NCI-H1436 (cell line): ENCODE measurements at places on chromosomes 3 and 15.
A peak's percentile ranks its signal among the peaks of the same experiment; 100 is the strongest.

DNA sequence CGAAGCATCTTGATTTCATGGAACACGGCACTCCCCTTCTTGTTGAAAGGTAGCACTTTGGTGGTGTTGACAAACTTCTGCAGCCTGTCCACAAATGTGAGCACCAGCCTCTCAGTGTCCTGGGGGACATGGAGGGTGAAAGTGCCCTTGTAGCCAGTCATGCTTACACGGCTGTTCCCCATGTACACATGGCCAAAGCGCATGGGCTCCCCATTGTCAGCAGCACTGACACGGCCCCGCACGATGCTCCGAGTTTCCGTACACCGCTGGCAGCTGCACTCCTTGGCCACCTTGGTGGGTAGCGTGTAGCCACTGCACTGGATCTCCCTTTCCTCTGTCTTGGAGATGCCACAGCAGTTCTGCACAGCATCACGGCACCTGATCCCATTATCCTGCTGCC, 12.7 kb downstream of the CILP start:
- no peak for DNase-seq

GRCh38 chr3:127041933-127042332, 59.0 kb downstream of the PLXNA1 start:
- DNase-seq: no peak

GRCh38 chr3:197555281-197556261, at the start of gene BDH1:
BDH1 (minus strand) TSS chr3:197555968; CDS start chr3:197546443, 9,525 bp downstream.
- DNase-seq: peak; percentile 71

DNA sequence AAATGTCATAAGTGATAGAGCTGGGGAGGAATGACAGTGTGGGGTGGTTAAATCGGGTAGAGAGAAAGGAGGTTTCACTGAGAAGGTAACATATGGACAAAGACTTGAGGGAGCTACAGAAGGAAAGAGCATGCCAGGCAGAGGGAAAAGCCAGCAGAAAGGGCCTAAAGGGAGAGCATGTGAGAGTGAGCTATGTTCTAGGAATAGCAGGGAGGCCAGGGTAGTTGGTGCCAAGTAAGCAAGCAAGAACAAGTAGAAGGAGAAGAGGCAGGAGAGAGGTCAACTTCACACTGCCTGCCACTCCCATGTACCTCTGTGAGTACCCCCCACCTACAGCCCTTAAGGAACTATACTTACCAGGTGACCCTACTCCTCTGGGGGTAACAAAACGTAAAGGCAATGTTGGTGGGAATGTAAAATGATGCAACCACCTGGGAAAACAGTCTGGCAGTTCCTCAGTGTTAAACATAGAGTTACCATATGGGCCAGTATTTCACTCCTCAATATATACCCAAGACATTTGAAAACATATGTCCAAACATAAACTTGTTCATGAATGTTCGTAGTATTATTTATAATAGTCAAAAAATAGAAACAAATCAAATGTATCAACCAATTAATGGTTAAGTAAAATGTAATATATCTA, 67.6 kb downstream of the SFMBT1 start:
- no peak for DNase-seq

DNA sequence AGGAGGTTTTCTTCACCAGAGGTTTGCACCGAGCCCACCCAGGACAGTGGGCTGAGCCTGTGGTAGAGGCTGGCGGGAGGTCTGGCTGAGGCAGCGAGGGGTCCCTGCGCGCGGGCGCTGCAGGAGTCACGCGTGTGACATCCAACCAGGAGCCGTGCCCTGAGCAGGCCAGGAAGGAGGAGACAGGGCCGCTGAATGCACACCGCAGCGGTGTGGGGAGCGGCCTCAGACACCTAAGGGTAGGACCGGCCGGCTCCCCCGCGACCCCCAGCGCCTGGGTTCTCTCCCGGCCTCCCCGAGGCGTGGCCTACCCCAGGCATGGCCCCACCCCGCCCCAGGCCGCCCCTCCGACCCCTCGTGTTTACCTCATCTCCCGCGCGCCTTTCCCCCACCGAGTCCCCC, 412 bp downstream of the SLC41A3 start:
- DNase-seq: peak; percentile 75

- DNase-seq: no peak
Measured at GRCh38 chr3:159356606-159357005, 554.8 kb downstream of the MFSD1 start.

DNA sequence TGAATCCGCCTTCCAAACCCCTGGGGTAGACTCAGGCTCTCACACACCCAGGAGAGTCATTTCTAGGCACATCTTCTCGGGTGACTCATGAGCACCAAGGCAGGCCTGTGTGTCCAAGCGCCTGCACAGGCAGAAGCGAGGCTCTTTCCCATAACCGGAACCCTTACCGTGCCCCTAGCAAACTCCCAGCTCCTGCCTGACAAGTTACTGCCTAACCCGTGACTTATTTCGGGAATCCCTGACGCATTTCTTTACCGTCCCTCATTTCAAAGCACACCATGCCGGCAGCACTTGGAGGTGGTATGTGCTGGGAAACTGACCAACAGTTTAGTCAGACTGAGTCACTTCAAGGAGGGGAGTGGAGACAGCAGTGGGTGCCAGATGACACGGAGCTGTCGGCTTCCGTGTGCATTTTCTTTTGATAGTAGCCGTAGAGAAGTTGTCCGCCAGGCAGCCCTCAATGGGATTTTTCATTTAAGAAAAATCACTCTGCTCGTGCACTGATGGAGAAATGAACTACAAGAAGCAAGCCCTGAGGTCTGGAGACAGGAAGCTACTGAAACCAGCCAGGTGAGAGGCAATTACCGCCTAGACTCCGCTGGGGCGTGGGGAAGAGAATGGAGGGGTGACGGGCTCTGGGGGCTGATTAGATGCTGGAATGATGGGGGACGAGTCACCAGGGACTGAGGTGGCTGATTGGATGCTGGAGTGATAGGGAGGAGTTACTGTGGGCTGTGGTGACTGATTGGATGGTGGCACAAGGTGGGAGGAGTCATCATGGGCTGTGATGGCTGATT, 17.3 kb upstream of the HRH1 start:
- DNase-seq: no peak

- DNase-seq: no peak
Measured at GRCh38 chr3:12279591-12280326, 9.1 kb upstream of the PPARG start.

- DNase-seq: no peak
Measured at GRCh38 chr3:27535809-27536392, 51.7 kb upstream of the SLC4A7 start.

DNA sequence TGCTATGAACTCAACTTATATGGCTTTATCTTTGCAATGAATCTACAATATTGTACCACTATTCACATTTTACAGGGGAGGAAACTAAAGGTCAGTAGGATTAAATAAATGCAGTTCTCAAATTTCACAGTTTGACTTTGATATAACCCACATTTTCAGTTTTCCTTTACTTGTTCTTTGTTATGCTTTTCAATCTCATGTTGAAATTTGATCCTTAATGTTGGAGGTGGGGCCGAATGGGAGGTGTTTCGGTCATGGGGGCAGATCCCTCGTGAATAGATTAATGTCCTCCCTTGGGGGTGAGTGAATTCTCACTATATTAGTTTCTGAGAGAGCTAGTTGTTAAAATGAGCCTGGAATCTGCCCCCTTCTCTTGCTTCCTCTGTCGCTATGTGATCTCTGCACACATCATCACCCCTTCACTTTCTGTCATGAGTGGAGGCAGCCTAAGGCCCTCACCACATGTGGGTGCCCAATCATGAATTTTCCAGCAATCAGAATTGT, 44.7 kb downstream of the CD200 start:
- no peak for DNase-seq

DNA sequence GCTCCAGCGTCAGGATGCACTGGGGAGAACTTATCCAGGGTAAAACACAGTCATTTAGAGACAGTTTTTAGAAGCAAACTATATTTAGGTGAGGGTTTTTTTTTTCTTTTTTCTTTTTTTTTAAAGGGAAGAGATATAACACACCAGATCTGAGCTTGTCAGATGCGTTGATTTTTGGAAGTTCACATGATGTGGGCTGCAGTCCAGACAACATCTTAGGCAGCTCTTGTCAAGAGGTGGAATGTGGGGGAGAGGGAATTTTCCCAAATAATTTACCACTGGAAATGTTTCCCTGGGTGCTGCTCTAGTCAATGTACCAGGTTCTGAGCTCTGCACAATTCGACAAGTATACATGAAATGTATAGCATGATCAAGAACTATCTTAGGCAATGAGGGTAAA, 93.3 kb downstream of the OXNAD1 start:
- DNase-seq: no peak

DNA sequence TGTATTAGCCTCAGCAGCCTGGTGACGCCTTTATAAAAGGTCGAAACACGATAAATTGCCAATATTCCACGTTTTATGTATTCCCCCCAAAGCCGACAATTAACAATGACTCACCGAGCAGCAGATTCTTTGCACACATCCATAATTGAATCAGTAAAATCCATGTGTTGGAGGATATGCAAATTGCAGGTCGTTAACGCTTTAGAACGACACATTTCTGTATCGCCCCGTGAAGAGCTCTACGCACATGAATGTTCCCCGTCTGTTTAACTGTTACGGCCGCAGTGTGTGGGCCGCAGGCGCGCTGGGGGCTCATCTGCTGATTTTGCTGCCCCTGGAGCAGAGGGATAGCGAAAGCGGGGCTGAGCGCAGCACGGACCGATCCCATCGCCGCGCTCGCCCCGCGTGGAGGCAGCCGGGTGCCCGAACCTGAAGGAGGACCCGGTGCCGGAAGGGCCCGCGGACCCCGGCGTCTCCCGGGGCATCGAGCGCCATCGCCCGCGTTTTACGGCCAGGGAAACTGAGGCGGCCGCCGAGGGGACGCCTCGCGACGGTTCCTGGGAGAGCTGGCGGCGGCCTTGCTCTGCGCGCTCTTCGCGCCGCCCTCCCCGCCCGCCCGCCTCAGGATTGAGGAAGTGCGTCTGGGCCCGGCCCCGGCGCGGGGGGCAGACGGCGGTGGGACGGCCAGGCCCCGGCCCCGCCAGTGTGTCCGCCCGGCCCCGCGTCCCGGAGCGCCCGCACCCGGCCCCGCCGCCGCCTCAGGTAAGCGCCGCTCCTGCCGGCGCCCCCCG, at the start of gene LRRK1:
LRRK1 (plus strand) TSS at position 668 of the 791 bp plus-strand sequence. CDS start 5,276 bp downstream, outside the sequence.
- DNase-seq: no peak

DNA sequence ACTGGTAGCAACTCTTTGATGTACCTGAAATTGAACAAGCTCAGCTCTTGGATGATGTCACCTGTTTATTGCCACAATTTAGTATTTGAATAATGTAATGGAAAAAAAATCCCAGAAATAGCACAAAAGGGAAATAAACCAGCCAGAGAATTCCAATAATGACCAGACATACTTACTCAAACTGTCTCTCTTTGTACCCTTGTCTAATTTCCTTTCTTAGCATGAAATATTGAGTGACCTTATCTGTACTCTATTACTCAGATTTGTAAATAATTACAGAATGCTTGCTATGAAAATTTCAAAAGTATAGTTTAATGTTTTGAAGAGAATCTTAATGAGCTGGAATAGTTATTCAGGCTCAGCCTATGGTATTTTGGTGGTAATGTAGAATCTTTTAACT, 555.4 kb upstream of the SGO1 start:
- no peak for DNase-seq

DNA sequence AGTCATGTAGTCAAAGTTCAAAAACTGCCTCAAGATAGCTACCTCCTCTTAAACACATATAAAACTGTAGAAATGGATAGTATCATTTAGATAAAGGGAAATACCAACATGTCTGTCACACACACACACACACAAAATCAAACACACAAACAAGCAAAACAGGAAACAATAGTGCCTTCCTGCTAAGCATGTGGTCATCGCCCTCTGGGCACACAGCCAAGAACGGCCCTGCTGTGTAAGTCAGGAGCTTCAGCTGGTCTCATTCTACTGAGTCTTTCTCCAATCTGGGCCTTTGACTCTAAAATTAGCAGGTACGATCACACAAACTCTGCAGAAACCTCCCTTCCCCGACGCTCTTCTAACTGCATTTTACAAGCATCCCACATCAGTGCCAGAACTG, 272.2 kb upstream of the CHRNA7 start:
- no peak for DNase-seq

- no peak for DNase-seq
Measured at GRCh38 chr3:14602804-14603644, 48.5 kb upstream of the CCDC174 start.

DNA sequence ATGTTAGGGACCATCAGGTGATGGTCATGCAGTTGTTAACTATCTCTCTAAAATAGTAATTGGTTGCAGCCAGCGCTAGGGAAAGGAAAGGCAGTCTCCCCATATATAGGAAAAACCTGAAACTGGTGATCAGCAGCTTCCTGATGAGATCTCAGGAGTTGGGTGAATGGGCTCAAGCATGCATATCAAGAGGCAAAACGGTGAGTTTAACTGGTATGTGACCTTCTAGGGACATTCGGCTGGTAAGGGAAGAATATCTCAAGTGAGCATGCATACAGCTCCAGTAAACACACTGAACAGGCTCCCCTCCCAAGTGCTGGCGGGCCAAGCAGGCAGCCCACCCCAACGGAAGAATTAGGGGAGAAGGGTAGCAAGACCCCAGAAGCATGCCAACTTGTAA, 49.3 kb upstream of the ROBO2 start:
- no peak for DNase-seq

DNA sequence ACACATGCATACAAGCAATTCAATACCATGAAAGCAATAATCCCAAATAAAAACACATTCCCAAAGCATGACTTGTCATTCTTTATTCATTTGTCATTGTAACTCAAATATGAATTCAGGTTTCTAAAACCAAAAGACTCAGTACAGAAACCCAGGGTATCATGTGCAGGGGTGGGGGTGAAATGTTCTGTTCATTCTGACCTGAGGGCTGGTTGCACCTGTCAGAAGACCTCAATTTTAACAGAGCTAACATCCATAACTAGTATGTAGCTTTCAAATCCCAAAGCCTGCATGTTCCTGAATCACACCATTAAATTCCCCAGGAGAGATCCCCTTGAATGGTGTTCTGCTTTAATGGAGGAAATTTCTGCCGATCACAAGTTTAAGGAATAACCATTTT, 738.7 kb downstream of the MCTP2 start:
- no peak for DNase-seq

GRCh38 chr3:127694467-127695215, 21.9 kb downstream of the ABTB1 start:
- DNase-seq: peak; percentile 64

DNA sequence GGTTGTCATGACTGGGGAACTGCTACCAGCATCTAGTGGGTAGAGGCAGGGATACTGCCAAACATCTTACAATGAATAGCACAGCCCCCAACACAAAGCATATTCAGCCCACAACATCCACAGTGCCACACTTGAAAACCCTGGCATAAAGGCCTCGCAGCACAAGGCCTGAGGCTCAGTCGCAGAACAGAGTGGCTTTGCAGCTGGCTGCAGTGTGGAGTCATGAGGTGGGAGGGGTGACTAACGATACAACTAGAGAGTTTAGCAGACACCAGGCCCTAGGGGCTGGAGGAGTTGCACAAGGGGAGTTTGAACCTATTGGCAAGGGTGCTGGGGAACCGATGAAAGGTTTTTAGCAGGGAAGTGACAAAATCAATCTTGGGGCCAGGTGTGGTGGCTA, 32.1 kb downstream of the GRK7 start:
- no peak for DNase-seq

DNA sequence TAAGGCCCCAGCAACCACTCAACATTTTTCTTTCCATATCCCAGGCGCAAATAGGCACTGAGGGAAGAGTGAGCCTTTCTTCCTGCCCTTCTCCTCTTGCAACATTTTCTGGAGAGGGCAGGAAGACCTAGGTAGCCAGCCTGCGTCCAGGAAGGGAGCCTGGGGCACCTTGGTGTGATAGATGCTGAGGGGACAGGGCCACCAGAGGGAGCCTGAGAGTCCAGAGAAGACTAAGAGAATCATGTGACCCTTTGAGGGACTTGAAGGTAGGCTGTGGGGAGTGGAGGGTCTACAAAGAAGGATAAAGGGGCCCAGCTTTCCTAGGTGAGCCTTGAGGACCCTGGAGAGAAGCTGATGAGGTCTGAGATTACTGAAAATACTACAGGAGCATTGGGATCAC, 346.6 kb downstream of the CNTN6 start:
- DNase-seq: no peak
